Kidney tubule cell (primary cell): ENCODE measurements at places on chromosomes 13 and 19.
A peak's percentile ranks its signal among the peaks of the same experiment; 100 is the strongest.

GRCh38 chr19:934197-934840 lies 8.5 kb downstream of the ARID3A start:
- no peak for DNase-seq

GRCh38 chr13:40779049-40779448 lies 8.1 kb upstream of the MRPS31 start:
- DNase-seq: no peak

- DNase-seq: peak; percentile 62
Observed at GRCh38 chr19:869245-870177, 10.0 kb downstream of the CFD start.

DNA sequence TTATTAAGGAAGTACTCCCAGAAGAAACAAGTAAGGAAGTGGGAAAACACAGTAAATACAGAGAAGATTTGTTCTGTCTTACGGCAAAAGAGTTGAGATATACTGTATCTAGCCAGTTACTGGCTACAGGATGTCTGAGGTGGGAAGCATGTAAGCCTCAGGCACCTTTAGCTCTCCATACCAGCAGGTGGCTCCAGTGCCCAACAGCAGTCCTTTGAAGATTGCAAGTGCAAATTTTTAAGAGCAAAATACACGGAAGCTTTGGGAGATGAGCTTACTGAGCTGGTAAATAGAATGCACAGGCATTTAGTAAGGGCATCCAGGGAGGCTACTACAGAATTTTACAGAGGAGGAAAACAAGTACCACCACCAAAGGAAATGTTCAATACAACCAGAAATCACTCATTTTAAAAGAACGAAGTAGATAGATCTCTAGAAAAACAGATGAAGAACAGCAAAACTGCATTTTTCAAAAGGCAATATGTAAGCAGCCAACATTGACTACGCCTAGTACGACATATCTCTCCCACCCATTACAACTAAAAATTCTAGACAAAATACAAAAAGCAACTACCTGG lies 57.9 kb upstream of the VSTM2B start:
- DNase-seq: peak; percentile 44

- DNase-seq: no peak
Observed at GRCh38 chr19:51520728-51521127, 10.7 kb downstream of the SIGLEC6 start.

DNA sequence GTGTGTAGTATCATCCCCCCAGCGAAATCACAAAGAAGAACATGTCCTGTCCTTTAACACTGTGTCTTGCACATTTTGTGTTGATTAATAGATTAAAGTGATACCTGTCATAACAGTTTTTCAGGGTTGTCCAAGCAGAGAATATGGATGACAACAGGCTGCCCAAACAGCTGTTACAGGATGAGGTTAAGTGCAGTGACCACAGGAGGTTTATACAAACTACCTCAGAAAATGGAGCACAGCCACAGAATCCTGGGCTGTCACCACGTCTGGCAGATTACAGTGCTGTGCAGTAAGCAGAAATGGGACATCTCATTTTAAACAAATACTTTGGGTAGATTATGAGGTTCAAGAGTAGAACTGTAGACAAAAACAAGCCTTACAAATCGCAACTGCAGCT lies 575.6 kb downstream of the DCT start:
- DNase-seq: no peak

GRCh38 chr13:42380420-42381164 lies 108.6 kb downstream of the AKAP11 start:
- no peak for DNase-seq

DNA sequence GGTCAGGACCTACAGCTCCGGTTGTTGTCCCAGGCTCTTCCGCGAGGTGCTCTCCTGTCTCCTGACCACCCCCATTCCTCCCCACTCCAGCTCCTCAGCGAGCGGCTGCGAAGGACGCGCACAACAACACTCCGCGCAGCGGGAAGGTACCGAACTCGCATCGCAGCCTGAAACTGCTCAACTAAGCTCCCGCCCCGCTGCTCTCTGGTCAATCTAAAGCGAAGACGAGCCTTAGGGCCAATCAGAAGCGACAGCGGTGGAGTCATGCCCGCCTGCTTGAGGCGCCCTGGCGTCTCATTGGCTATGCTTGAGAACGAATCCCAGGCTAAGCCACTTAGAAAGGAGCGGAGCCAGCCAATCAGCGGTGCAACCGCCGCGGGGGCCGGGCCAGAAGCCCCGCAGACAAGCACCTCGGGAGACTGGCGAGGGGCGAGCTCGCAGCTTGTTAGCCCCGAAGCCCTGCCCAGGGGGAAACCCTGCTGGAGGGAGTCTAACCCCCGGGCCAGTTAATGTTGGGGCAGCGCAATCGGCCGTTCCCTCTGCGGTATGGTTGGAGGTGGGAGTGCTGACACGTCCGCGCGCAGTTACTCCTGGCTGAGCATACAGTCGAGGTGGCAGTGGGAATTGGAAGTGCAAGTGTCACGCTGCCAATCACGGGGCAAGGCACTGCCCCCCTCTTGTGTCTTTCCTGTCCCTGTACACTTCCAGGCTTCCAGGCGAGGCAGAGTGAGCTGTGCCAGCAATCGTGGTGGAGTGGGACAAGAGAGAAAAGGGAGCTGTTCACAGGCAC lies 1.9 kb upstream of the ZBTB32 start:
- peak; percentile 97 for DNase-seq

DNA sequence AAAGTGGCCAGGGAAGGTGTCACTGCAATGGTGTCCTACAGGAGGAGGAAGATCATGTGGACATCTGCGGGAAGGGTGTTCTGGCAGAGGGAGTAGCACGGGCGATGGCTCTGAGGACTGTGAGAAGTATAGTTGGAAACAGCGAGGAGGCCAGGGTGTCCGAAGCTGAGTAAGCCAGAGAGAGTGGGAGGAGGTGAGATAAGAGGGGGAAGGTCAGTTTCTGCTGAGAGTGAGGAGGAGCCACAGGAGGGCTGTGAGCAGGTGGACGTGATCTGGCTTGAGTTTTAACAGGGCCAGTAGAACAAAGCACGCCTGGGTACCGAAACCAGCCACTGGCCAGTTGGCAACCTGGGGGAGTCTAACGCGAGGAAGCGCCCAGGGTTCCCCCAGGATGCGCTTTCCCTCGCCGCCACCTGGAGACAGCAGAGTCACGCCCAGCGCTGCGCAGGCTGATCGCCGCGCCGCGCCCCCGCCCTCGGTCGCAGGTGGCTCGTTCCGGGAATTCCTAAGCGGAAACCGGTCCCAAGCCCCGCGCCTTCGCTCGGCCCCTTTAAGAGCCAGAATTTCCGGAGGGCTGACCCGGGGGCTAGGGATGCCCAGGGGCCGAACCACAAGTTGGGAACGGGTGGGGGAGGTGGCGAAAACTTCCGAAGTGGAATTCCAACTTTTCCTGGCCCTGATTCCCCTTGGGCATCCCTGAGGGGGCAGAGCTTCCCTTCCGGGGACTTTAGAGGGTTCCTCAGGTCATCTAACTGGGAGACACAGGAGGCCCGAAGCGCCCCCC lies 1.1 kb upstream of the LSR start:
- peak; percentile 97 for DNase-seq

DNA sequence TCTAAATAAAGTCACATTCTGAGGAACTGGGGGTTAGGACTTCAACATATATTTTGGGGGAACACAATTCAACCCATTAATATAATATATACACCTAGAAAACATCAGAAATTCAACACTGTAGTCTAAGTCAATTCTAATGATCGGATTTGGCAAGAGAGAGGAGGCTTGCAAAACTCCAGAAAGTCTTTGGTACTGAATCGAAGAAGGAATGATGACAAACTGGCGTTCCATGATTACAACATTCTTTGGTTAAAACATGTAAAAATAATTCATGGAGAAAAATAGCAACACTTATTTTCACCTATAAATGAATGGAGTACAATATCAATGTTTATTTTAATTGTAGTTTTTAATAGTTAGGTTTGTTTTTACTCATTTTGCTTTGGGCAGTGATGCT lies 62.4 kb downstream of the MBNL2 start:
- no peak for DNase-seq

GRCh38 chr13:75455962-75456361 lies 26.0 kb downstream of the TBC1D4 start:
- no peak for DNase-seq

DNA sequence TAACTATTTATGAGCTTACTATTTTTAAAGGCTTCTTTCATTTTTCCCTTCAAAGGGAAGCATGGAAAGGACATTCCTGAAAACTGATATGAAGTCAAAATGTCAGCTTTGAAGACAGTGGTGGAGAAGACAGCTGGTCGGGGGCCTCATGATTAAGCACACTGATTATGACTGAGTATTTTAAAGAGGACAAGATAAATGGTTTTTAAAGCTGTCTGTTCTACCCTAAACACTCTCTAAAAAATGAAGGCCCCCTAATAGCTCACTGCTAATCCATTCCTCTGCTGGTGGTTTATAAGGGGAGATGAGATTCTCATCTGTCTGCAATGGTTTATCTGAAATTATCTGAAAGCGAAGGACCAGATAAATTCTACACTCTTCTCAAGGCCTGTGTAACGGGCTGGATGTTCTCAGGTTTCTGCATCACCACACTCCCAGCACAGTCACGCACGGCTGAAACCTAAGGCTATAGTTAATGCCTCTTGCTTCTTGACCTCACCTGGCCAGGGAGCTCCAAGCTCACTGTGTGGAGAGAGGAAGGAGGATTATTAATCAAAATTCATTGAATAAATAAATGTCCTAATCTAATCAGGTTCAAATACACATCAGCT lies 86.9 kb upstream of the DOCK9 start:
- DNase-seq: peak; percentile 43

DNA sequence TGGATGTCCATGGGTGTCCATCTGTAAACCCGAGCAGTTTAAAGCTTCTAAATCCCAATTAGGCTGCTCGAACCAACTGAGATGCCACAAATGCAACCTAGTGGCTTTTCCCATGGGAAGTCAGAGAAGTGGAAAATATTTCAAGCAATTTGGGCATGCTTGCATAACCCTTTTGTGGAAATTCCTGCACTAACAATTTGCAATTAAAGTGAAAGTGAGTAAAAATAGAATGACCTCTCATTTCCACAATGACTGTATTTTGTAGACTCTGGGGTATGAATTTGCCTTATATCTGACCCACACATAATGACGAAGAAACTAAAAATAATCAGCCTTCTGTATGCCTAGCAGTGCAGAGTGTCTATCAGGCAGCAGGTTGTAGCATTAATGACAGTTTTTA lies 91.8 kb upstream of the TSC22D1 start:
- DNase-seq: peak; percentile 43

- no peak for DNase-seq
Observed at GRCh38 chr19:43454031-43454430, 11.4 kb downstream of the LYPD3 start.

DNA sequence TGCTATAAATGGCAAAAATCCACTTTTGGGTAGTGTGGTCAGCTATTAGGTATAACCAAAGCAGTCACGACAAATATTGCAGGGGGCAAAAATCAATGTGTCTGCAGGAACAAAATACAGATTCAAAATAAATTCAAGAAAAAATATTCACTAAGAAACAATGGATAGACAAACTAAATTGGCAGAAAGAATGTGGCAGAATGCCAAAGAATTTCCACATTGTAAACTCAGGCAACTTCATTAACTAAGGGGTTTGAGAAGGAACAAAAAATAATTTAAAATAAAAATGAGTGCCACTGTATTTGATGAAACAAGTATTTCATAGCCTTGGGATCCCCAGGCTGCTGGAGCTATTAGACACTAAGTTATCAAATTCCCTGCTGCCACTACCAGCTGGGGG lies 193.1 kb downstream of the VWA8 start:
- no peak for DNase-seq

- peak; percentile 69 for DNase-seq
Observed at GRCh38 chr13:33183431-33184111, 102.0 kb downstream of the STARD13 start.

- DNase-seq: no peak
Observed at GRCh38 chr19:7888826-7889217, 512 bp downstream of the LRRC8E start.

- no peak for DNase-seq
Observed at GRCh38 chr13:42547612-42548011, 26.3 kb upstream of the TNFSF11 start.

- peak; percentile 75 for DNase-seq
Observed at GRCh38 chr19:38057959-38058690, 151.1 kb downstream of the SIPA1L3 start.

DNA sequence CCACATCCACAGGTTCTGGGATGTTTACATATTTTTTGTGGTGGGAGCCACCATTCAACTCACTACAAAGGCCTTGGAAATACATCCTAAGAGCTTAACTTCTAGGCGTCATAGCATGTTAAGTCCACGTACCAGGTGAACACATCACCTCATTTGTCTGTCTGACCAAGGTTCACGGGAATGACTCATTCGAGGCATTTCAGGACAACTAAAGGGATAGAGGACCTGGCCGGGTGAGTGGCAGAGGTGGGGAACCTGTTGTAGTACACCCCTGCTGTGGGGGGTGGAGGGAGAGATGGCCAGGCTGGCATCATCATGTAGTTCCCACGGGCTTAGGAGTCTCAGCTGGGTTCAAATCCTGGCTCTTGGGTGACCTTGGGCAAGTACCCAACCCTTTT lies 51.5 kb downstream of the BICRA start:
- DNase-seq: peak; percentile 66

GRCh38 chr13:99312493-99312883 lies 5.3 kb upstream of the GPR183 start:
- peak; percentile 92 for DNase-seq

DNA sequence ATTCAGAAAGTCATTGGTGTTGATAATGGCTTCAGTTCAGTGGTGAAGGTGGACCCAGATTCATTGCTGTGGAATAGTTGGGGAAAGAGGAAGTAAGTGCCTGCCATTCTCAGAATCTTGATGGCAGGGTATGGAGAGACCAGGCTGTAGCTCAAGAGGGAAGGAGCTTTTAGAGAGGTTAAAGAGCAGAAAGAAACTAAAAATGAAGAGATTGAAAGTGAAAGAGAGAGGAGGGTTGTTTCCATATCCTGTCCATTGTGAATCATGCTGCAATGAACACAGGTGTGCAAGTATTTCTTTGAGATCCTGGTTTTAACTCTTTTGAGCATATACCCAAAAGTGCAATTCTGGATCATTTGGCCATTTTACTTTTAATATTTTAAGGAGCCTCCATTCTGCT lies 12.5 kb downstream of the GJB6 start:
- DNase-seq: no peak

DNA sequence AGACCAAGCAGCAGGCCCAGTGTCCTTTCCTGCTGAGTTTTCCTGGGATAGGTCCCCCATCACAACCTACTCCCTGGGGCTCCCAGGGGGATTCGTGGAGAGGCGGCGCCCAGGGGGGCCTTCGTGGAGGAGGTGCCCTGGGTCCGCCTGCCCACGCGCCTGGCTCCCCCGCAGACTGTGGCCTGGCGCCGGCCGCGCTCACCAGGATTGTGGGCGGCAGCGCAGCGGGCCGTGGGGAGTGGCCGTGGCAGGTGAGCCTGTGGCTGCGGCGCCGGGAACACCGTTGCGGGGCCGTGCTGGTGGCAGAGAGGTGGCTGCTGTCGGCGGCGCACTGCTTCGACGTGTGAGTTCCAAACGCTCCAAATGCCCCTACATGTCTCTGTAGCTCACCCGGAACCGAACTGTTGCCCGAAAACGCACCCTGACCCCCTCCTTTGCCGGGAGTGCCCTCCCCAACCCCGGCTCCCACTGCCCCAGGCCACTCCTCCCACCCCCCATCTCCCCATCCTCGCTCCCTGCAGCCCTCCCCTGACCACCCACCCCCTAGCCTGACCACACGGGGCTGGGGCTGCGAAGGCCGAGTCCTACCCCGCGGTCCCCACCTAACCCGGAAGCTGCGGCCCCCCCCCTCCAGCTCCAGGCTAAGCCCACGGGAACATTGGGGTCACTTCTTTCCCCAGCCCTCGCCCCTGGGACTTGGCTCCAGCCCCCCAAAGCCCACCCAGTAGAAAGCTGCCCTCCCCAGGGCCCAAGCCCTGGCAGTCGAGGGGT lies 3.3 kb downstream of the TIMM13 start:
- no peak for DNase-seq
